ENCODE measurements at places on chromosomes 7 and 10. TPM values are rescaled to one million over a fixed set of nuclear protein-coding genes. Genes with fewer than 3 reads are reported as not detected.

PITRM1 gene
- total RNA-seq: 65.3 TPM

OPN4 gene
- not detected for total RNA-seq

CPEB3 gene
- total RNA-seq: 5.0 TPM

FANK1 gene
- not detected for total RNA-seq

C10orf53 gene
- total RNA-seq: not detected

EPHB6 gene
- total RNA-seq: 69.6 TPM

INTS15 gene
- 57.8 TPM for total RNA-seq

ZNF3 gene
- 44.8 TPM for total RNA-seq

WNT8B gene
- not detected for total RNA-seq

DNA sequence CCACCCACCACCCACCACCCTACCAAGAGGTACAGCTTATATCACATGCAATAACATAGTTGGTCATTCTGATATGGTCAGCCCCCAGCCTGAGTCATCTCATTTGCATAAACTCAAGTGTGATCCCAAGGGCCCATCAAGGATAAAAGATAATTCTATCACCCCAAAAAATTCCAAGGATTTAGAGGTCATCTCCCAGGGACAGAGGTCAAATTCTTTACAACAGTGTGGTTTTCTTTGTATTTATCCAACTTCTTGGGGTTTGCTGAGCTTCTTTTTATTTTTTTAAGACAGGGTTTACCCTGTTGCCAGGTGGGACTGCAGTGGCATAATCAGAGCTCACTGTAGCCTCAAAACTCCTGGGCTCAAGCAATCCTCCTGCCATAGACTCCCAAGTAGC, 9.4 kb upstream of the GTPBP10 start:
- no peak overlapping the region for H3K4me3 ChIP-seq
- no peak overlapping the region for H3K27ac ChIP-seq
- H3K4me1 ChIP-seq: no peaks in the 10 kb centered on the region
- no peaks in the 10 kb centered on the region for H3K27me3 ChIP-seq
- H3K36me3 ChIP-seq: no peaks in the 10 kb centered on the region

GRCh38 chr7:22670422-22670815, 56.6 kb upstream of the IL6 start:
- peak overlapping the region; percentile 27 for H3K27ac ChIP-seq
- no peaks in the 10 kb centered on the region for H3K27me3 ChIP-seq
- DNase-seq: no peak
- H3K4me3 ChIP-seq: no peak overlapping the region

- H3K36me3 ChIP-seq: peaks cover 3% of the 10 kb centered on the region
- no peaks in the 10 kb centered on the region for H3K27me3 ChIP-seq
- H3K4me3 ChIP-seq: no peak overlapping the region
Measured at GRCh38 chr7:151682831-151683614, 163.3 kb upstream of the RHEB start.

DNA sequence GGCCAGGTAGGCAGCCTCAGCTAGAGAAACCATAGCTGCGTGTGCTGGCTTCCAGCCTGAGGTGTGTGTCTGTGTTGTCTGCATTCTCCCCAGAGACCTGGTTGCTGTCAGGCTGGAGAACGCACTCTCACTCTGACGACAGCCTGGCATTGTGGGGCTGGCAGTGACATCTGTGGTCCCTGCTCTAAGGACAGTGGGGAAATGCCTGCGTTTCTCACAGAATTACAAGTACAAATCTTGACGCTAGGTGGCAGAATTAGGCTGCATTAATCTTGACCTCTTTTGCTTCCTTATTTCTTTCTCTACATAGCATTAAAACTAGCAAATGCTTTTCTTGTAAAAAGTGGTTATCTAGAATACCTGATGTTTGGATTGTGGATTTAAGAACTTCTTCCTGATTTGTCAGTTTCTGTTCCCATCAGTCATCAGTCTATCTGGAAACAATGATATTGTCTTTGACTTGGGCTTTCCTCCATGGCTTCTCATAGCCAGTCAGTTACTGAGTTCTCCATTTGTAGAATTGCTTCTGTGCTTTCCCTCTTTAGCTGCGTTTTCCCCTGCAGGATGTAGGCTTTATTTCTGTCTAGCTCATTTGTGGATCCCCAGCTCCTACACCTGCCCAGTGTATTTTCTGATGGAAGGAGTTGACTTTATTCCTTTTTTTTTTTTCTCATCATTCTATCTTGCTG, 86.0 kb downstream of the FANK1 start:
- no peak overlapping the region for H3K4me3 ChIP-seq
- peak; percentile 85 for DNase-seq
- H3K4me1 ChIP-seq: no peaks in the 10 kb centered on the region
- no peaks in the 10 kb centered on the region for H3K27me3 ChIP-seq

- no peaks in the 10 kb centered on the region for H3K27me3 ChIP-seq
- H3K27ac ChIP-seq: no peak overlapping the region
- no peak overlapping the region for H3K4me3 ChIP-seq
- H3K36me3 ChIP-seq: no peaks in the 10 kb centered on the region
Measured at GRCh38 chr10:78808286-78808685, 260.5 kb upstream of the ZMIZ1 start.

- H3K27ac ChIP-seq: peak overlapping the region; percentile 40
- peaks cover 52% of the 10 kb centered on the region for H3K4me1 ChIP-seq
- H3K4me3 ChIP-seq: no peak overlapping the region
- no peak for DNase-seq
- peaks cover 2% of the 10 kb centered on the region for H3K36me3 ChIP-seq
Measured at GRCh38 chr10:95279042-95279820, 11.6 kb downstream of the PDLIM1 start.

- no peak overlapping the region for H3K4me3 ChIP-seq
- no peak overlapping the region for H3K27ac ChIP-seq
- no peak for DNase-seq
- no peaks in the 10 kb centered on the region for H3K36me3 ChIP-seq
- H3K4me1 ChIP-seq: no peaks in the 10 kb centered on the region
Measured at GRCh38 chr10:126663328-126663727, 7.2 kb downstream of the C10orf90 start.

GRCh38 chr10:26219676-26220075, 3.1 kb downstream of the GAD2 start:
- no peak overlapping the region for H3K4me3 ChIP-seq
- H3K4me1 ChIP-seq: peaks cover 38% of the 10 kb centered on the region
- H3K27me3 ChIP-seq: no peaks in the 10 kb centered on the region
- no peaks in the 10 kb centered on the region for H3K36me3 ChIP-seq
- DNase-seq: no peak

DNA sequence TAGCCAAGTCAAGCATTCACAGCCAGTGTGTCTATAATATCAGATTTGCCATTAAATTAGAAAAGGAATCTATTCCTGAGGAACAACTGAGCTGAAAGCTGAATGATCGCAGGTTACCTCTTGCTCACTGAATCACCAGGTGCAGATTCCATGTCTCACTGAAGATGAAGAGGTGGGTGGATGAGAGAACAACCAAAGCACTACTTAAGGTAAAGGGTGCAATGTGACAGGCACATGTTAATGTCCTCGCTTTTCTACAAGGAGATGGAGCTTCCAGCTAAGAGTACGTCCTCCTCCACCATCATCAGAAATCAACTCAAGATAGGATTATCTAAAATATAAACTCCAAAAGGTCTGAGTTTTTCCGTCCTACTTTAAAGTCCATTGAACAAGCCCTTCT, 4.6 kb downstream of the SORCS1 start:
- no peaks in the 10 kb centered on the region for H3K4me1 ChIP-seq
- H3K4me3 ChIP-seq: no peak overlapping the region
- no peak overlapping the region for H3K27ac ChIP-seq
- DNase-seq: no peak

- H3K27ac ChIP-seq: no peak overlapping the region
- no peaks in the 10 kb centered on the region for H3K36me3 ChIP-seq
- no peak for DNase-seq
Measured at GRCh38 chr7:141184532-141185190, 110.8 kb downstream of the TMEM178B start.

DNA sequence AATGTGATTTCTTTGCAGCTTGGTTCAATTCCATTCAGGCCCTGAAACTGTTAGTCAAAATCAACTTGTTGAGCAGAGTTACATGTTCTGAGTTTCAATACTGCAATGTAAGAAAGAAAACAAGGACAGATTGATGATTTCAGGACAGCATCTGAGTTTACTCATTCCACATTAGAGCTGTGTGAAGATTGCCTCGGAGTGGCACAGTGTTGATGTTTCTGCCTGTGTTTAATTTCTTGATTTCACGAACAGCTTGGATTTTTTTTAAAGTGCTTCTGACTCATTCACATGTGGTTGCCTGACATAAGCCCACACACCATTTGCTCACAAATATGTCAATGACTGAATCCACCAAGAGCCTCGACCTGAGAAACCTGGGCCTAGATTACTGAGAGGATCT, 101.2 kb upstream of the PARD3 start:
- H3K4me3 ChIP-seq: no peak overlapping the region
- no peaks in the 10 kb centered on the region for H3K36me3 ChIP-seq
- no peaks in the 10 kb centered on the region for H3K27me3 ChIP-seq
- no peaks in the 10 kb centered on the region for H3K4me1 ChIP-seq
- no peak for DNase-seq

GRCh38 chr7:23394488-23395171, 75.7 kb downstream of the IGF2BP3 start:
- H3K27me3 ChIP-seq: peaks cover 4% of the 10 kb centered on the region
- peaks cover 6% of the 10 kb centered on the region for H3K36me3 ChIP-seq
- no peak overlapping the region for H3K4me3 ChIP-seq
- no peaks in the 10 kb centered on the region for H3K4me1 ChIP-seq
- no peak for DNase-seq
- no peak overlapping the region for H3K27ac ChIP-seq

DNA sequence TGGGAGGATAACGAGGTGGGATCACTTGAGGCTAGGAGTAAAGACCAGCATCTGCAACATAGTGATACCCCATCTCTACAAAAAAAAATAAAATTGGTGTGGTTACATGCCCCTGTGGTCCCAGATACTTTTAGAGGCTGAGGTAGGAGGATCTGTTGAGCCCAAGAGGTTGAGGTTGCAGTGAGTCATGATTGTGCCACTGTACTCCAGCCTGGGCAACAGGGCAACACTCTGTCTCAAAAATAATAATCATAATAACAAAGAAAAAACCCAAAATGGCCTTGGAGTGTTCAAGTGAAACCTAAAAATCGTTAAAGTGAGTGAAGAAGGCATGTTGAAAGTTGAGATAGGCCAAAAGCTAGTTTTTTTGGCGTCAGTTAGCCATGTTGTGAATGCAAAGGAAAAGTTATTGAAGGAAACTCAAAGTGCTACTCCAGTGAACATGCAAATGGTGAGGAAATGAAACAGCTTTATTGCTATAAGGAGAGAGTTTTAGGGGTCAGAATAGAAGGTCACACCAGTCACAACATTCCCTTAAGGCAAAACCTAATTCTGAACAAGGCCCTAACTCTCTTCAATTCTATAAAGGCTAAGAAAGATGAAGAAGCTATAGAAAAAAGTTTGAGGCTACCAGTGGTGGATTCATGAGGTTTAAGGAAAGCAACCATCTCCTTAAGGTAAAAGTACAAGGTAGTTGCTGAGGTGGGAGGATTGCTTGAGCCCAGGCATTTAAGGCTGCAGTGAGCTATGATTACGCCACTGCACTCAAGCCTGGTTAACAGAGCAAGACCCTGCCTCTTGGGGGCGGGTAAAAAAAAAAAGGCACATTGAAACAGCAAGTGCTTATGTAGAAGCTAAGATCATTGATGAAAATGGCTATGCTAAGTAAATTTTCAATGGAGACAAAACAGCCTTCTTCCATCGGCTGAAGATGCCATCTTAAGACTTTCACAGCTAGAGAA, 45.4 kb upstream of the STOX1 start:
- no peak overlapping the region for H3K4me3 ChIP-seq
- H3K4me1 ChIP-seq: peaks cover 15% of the 10 kb centered on the region
- H3K27ac ChIP-seq: peak overlapping the region; percentile 8
- no peaks in the 10 kb centered on the region for H3K27me3 ChIP-seq

GRCh38 chr10:6986927-6987326, 406.9 kb upstream of the PRKCQ start:
- H3K27ac ChIP-seq: no peak overlapping the region
- H3K4me3 ChIP-seq: no peak overlapping the region
- H3K27me3 ChIP-seq: no peaks in the 10 kb centered on the region
- H3K36me3 ChIP-seq: no peaks in the 10 kb centered on the region
- H3K4me1 ChIP-seq: no peaks in the 10 kb centered on the region

GRCh38 chr7:115040495-115040894, 118.6 kb downstream of the MDFIC start:
- H3K27me3 ChIP-seq: no peaks in the 10 kb centered on the region
- no peaks in the 10 kb centered on the region for H3K4me1 ChIP-seq
- H3K36me3 ChIP-seq: no peaks in the 10 kb centered on the region
- no peak for DNase-seq
- H3K4me3 ChIP-seq: no peak overlapping the region

GRCh38 chr10:32189400-32190084, 133.3 kb upstream of the KIF5B start:
- no peak overlapping the region for H3K27ac ChIP-seq
- DNase-seq: no peak
- H3K27me3 ChIP-seq: no peaks in the 10 kb centered on the region
- no peaks in the 10 kb centered on the region for H3K4me1 ChIP-seq

GRCh38 chr10:132386419-132386831, 10.6 kb upstream of the PWWP2B start:
- H3K27ac ChIP-seq: no peak overlapping the region
- H3K27me3 ChIP-seq: no peaks in the 10 kb centered on the region

All from B cell (primary cell).